Neural crest cell (in vitro differentiated cells): ENCODE measurements at places on chromosomes 16 and 17. TPM values are rescaled to one million over a fixed set of nuclear protein-coding genes. Genes with fewer than 3 reads are reported as not detected.

GRCh38 chr16:67277294-67277998 is 1.9 kb upstream of the PLEKHG4 start:
- DNase-seq = no peak

DNA sequence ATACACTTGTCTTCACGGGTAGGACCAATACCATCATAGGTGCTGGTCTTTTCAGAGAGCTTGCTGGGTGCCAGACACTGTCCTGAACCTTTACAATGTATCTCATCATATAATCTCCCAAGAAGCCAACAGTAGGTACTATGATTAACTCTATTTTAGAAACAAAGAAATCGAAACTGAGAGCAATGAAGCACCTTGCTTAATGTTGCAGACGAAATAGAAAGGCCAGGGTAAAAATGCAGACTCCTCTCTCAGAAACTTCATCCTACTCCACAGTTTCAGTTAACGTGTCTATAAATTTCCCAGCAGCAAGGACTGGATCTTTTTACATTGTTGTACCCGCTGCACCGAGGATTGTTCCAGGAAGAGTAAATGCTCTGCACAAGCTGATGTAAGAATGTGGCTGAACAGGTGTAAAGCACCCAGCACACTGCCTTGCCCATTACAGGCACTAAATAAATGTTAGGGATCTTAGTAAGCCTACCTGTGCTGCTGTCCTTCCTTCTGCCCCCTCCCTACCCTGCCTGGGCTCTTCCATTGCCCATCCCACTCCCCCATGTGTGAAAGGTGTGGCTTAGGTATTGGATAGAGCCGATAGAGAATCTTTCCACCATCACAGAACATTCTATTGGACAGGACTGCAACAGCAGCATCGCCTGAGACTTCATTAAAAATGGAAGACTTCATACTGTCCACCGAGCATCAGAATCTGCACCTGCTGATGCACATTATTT is 476.7 kb downstream of the SOX9 start:
- DNase-seq = no peak

- DNase-seq = no peak
Measured at GRCh38 chr17:15261802-15262290, 3.3 kb downstream of the PMP22 start.

- DNase-seq = no peak
Measured at GRCh38 chr16:67407176-67407787, 9.0 kb downstream of the ZDHHC1 start.

GRCh38 chr17:49573510-49574322 is 2.0 kb upstream of the NXPH3 start:
- DNase-seq = no peak

DNA sequence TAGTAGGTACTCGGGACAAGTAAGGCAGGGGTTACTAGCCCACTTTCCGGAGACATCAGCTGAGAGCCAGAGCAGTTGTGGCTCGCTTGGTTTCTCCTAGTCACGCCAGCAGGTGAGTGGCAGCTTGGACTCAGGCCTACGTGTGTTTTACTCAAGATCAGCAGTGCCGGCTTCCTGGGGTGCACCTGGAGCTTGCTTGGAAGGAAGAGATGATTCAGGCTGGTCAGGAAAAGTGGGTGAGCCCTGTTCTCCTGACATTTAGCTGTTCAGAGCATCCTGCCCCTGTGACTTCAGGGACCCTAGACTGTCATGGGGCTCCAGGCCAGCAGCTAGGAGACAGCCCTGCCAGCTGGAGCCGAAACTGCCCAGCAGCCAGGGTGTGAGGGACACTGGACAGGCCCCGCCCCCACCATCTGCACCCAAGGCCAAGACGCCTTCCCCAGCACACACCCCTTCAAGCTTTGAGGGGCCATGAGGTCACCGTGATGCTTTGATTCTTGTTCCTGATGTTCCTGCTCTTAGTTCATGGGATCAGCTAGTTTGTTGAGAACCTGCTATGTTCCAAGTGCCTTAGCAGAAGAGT is 238.0 kb upstream of the CIBAR2 start:
- DNase-seq = no peak

- no peak for DNase-seq
Measured at GRCh38 chr16:2325791-2326190, 14.7 kb downstream of the ABCA3 start.

DNA sequence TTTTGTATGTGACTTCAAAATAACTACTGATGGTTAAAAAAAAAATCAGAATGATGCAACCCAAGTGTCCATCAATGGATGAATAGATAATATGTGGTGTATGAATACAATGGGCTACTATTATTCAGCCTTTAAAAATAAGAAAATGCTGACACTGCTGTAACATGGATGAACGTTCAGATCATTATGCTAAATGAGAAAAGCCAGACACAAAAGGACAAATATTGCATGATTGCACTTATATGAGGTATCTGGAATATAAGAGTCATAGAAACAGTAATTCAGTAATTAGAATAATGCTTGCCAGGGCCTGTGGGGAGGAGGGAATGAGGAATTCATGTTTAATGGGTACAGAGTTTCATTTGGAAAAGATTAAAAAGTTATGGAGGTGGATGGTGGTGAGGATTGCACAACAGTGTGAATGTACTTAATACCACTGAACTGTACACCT is 25.4 kb downstream of the TENT4B start:
- no peak for DNase-seq

DNA sequence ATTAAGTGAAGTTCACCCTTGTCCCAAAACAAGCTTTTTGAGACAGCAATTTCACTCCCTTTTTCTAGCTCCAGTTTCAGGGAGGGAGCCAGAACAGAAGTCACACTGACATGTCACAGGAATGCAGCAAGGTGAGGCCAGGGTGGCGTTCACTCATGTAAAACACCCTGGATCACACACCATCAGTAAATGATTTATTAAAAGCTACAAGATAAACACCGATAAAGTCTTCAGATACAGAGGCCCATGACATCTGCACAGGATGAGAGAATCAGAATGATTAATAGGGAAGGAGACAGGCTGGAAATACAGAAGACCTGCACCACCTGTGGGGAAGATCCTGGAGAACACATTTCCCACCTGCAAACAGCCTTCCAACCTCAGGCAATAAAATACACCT is 77.5 kb upstream of the DYNLRB2 start:
- DNase-seq = no peak

- DNase-seq = no peak
Measured at GRCh38 chr17:29252101-29252791, 5.6 kb downstream of the CRYBA1 start.

Gene MYH13
- not detected in 2 replicates for total RNA-seq

Gene TAC4
- total RNA-seq = not detected in 2 replicates

Gene TPSG1
- total RNA-seq = not detected in 2 replicates

Gene KRT20
- total RNA-seq = not detected in 2 replicates

Gene SLC9A5
- total RNA-seq = 3.3 and 4.4 TPM in 2 replicates

Gene SLC16A6
- 0.23 and 0.66 TPM in 2 replicates for total RNA-seq

Gene BTBD17
- 12.3 and 12.7 TPM in 2 replicates for total RNA-seq
